ENCODE measurements at places on chromosomes 3 and 15.

DNA sequence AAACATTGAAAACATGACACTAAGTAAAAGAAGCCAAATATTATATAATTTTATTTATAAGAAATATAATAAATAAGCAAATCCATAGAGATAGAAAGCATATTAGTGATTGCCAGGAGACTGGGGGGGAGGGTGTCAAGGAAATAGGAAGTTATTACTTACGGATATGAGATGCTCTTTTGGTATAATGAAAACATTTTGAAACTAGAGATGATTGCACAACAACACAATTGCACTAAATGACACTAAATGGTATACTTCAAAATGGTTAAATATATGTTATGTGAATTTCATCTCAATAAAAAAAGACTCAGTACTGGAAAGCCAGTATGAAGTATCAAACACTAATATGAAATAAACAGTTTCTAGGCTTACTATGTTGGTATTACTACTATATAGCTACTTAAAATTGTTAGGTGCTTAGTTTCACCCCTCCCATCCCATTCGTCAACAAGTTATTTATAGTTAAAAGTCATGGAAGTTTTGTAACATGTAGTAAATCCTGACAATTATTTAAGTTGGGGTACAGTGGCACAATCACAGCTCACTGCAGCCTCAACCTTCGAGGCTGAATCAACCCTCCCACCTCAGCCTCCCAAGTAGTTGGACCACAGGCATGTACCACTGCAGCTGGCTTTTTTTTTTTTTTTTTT, 43.7 kb downstream of the STAG1 start:
- DNase-seq: no peak

DNA sequence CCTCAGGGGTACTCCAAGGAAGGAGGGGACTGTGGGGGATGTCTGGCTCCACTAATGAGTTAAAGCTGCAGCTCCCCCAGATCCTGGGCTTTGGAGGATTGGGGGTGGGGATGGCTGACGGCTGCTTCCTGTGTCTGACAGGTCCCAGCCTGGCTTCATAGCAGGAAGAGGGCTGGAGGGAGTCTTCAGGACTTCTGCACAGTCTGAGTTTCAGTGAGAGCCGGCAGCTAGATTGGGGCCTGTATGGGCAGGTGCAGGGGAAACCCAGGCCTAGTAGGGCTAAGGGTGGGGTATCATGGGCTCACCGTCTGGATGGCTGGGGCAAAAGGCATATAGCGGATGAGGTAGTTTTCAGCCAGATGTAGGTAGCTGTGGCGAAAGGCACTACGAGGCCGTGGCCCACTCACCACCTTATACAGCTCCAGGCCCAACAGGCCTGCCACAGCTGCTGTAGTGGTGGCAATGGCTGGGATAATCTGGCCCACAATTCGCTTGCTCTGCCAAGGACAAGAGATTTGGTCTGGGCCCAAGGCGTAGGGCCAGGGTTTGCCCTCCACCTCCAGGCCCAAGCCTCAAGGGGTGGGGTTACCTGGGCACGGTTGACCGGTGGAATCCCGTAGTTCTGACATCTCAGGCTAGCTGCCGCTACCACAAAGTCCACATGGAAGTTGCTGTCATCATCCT, 4.5 kb downstream of the INKA1 start:
- DNase-seq: no peak

GRCh38 chr3:24506966-24507775, 12.5 kb upstream of the THRB start:
- no peak for DNase-seq

GRCh38 chr3:138578141-138578540, 15.9 kb downstream of the CEP70 start:
- no peak for DNase-seq

DNA sequence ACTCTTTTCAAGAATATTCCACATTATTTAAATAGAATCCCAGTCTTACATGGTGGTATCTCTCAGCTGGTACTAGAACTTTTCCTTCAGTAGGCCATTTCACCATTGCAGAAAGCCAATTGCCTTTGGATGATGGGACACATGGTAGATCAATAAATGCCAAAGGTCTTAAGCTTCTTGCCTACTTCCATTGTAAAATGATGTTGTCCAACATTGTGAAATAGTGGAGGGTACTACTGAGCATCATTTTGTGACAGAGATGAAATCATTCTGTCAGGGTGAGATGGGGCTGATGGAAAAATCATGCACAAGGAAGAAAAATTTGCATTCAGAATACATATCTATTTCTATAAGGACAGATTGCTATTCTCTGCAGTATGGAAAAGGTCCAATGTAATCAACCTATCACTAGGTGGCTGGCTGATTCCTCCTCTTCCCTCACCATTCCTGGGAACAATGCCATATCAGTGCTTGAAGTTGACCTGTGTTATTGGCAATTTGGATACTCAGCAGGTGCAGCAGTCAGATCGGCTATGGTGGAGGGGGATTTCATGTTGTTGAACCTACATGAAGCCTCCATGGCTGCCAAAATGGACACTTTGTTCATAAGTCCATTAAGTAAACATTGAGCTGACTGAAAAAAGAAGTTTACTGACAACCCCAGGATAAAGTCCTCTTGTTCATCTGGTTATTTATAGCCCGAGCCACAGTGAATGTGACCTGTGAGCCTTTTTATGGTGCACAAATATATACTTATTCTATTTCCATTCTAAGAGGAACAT, 596.9 kb upstream of the ARPP21 start:
- DNase-seq: no peak

GRCh38 chr15:63920504-63921175, 86.9 kb upstream of the HERC1 start:
- no peak for DNase-seq

- DNase-seq: no peak
Observed at GRCh38 chr3:71997066-71997653, 212.2 kb upstream of the PROK2 start.

DNA sequence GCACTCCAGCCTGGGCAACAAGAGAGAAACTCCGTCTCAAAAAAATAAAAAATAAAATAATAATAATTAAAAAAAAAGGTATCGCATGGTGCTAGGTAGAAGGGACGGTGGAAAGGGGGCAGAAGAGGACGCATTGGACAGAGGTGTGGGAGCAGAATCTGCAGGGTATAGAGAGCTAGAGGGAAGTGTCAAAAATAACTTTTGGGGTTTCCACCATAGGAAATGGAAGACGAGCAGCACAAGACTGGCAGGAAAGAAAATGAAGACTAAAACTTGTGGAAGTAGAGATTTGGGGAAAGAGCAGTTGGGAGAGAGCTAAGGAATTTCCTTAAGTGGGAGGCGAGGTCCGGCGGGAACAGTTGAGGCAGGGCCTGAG, 585 bp upstream of the MKRN2 start:
- no peak for DNase-seq

- no peak for DNase-seq
Observed at GRCh38 chr3:59816312-59816711, 766.5 kb upstream of the CFAP20DC start.

DNA sequence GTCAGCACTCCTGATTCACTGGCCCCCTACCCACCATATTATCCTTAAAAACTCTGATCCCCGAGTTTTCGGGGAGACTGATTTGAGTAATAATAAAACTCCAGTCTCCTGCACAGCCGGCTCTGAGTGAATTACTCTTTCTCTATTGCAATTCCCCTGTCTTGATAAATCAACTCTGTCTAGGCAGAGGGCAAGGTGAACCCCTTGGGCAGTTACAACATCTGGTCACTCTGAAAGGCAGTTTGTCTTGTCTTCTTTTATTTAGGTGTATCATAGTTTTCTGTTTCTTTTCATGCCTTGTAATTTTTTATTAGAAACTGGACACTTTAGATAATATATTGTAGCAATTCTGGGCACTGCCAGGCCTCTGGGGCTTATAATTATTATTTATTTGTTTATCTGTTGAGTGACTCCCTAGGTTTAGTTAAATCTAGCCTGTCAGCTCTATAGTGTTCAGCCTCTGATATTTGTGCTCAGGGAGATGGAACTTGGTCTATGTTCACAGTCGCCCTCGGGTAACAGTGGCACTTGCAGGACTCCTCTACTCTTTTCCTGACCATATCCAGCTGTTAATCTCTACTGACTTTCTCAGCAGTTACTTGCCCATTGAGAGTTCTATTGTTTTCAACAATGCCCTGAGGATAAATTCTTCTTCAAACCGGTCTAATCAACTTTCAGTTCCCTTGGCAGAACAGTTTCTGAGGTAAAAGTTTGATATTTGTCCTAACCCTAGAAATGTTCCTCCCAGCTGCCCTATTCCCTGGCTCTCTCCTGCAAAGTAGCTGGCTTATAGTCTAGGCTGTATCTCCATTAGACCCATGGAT, 15.5 kb upstream of the PLAAT1 start:
- DNase-seq: no peak

DNA sequence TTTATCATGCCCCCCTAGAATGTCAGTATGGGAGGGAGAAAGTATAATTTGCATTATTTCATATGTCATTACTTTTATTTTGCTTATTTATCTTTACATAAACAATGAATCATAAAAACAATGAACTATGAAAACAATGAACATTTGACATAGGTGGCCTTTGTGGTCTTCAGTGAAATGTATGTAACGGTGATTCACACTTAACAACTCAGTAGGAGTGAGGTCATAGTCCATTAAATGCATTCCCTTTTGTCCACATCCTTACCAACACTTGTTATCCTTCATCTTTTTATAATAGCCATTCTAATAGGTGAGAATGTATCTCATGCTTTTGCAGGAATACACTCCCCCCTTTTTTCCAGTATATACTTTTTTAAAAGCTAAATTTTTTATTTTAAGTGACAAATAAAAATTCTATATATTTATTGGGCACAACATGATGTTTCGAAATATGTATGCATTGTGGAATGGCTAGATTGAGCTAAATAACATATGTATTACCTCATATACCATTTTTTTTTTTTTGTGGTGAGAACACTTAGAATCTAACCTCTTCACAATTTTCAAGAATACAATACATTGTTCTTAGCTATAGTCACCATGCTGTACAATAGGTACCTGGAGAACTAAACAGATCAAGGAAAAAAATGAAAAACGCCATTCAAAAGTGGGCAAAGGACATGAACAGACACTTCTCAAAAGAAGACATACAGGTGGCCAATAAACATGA, 189.5 kb downstream of the WDR72 start:
- no peak for DNase-seq

DNA sequence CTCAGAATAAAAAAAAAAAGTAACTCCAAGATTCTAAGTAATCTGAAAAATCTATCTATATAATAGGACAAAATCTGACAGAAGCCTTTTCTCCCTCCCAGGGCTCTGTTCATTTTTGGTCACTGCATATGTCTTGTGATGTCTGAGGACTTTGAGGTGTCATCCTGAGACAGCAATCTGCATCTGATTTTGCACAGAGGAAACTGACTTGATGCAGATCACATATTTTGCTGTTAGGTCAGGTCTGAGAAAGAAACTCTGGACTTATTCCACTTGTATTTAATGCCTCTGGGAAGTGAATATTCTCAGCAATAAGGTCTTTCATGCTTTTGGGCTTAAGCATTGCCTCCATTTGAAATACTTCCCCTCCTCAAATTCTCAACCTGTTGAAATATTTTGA, 295.2 kb upstream of the THBS1 start:
- no peak for DNase-seq

- no peak for DNase-seq
Observed at GRCh38 chr15:58021332-58022230, 43.9 kb downstream of the ALDH1A2 start.

DNA sequence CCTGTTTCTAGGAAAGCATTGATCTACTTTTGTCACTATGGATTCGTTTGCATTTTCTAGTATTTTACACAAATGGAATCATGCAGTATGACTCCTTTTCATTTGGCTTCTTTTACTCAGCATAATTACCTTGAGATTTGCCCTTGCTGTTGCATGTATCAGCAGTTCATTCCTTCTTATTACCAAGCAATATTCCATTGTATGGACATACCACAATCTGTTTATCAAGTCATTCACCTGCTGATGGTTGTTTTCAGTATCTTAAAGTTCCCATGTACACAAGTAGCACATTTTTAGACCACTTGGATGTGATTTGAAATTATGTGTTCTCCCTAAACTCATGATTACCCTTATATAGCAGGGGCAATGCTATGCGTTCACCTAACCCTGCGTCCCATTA, 150.0 kb upstream of the UBE2E1 start:
- no peak for DNase-seq

- DNase-seq: no peak
Observed at GRCh38 chr3:13263770-13264467, 156.2 kb downstream of the NUP210 start.

- DNase-seq: no peak
Observed at GRCh38 chr3:125220183-125220582, 7.6 kb upstream of the SLC12A8 start.

GRCh38 chr3:125110016-125110875, 54.4 kb upstream of the HEG1 start:
- no peak for DNase-seq

GRCh38 chr15:41836073-41836472, 2.6 kb upstream of the PLA2G4B start:
- no peak for DNase-seq

DNA sequence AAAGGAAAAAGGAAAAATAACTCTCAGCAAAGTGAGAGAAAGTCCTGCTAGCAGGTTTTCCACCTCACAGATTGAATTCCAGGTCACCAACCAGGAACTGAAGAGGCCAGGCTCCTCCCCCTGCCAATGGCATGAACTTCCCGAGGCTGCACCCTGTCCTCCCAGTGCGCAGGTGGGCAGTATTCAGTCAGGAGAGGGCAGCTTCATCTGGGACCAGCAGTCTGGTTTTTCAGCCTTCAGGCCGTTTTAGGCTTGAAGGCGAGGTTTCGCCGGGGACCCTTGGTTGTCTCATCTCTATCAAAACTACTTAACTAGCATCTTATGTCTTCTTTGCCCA, 41.2 kb downstream of the TRAT1 start:
- no peak for DNase-seq
